ENCODE measurements at places on chromosomes 16 and 17.

- no peak for DNase-seq
Measured at GRCh38 chr17:58082341-58082869, 814 bp upstream of the DYNLL2 start.

DNA sequence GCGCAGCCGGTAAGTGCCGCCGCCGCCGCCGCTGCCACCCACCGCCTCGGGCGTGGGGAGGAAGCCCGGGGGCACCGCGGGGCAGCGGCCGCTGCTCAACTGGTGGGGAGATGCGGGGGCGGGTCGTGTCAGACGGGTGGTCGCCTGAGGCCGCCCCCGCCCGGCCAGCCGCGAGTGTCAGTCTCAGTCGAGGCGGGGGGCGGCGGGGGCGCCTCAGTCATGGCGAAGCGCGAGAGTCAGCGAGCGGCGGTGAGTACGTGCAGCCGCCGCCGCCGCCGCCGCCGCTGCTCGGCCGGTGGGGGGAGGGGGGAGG, 76.2 kb downstream of the CHD9 start:
- DNase-seq, result no peak

GRCh38 chr17:13055131-13055530, 37.3 kb upstream of the ELAC2 start:
- no peak for DNase-seq

DNA sequence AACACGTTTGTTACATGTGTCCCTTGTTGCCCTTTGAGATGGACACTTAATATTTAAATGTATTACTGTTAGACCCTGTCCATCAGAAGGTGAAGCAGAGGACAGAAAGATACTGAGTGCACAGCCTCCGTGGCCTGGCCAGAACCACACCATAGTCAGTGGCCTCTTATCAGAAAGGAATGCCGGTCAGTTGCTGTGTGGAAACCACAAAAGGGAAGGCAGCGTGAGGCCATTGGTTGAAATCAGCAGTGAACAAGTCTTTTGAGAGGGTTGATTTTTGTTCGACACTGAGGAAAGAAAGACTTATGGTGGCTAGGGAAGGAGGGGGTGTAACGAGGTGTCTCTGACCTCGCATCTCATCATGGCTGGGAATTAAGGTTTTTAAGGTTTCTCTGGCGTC, 85.4 kb upstream of the CLEC18A start:
- DNase-seq, result no peak

- DNase-seq, result no peak
Measured at GRCh38 chr16:73052576-73052975, 4.6 kb upstream of the ZFHX3 start.

DNA sequence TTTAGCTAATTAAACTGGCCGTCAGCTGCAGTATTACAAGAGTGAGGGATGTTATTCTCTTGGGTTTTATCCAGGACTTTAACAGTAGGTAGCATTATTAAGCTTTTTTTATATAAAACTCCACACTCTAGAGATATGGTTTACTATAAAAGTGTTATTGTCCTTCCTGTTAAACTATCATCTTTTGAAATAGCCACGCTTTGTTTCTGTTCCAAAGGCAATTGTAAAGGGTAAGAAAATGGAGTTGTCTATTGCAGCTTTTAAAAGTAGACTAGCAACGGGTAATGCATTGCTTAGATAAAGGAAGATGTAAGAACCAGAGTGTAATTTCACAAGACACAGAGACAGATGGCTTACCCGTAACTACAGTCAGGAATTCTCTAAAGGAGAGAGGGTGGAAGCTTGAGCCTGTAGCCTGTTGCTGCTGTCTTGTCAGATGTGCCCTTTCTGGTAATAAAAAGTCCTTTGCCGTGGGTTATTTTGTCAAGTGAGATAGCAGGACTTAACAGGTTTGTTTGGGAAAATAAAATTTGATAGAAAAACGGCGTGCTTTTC, 56.4 kb downstream of the WWOX start:
- no peak for DNase-seq

- DNase-seq, result no peak
Measured at GRCh38 chr16:11675561-11676511, 7.6 kb downstream of the SNN start.

GRCh38 chr16:13957197-13958078, 37.5 kb downstream of the ERCC4 start:
- DNase-seq, result no peak

GRCh38 chr16:81096715-81097208, 567 bp upstream of the GCSH start:
- DNase-seq, result no peak

GRCh38 chr17:73313526-73314127, 1.8 kb upstream of the CDC42EP4 start:
- DNase-seq, result no peak

DNA sequence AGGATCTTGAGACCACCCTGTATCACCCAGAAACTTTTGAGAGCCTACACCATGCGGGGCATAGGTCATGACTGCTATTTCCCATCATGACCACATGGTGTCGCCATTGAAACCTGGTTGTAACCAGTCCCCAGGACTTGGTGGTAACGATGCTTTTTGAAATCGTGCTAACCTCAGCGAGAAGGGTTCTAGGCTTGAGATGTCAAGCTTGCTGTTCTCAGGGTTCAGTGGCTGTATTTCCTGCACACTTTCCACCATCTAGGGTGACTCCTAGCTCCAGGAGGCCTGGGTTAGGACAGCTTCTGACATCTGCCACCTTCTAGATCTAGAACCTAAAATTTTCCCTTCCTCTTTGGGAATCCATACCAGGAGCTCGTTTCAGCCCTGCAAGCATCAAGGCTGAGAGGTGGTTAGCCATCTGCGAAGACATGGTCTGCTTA, 13.0 kb upstream of the SPNS3 start:
- DNase-seq, result peak; percentile 36
